ENCODE measurements at places on chromosomes 4 and X.

DNA sequence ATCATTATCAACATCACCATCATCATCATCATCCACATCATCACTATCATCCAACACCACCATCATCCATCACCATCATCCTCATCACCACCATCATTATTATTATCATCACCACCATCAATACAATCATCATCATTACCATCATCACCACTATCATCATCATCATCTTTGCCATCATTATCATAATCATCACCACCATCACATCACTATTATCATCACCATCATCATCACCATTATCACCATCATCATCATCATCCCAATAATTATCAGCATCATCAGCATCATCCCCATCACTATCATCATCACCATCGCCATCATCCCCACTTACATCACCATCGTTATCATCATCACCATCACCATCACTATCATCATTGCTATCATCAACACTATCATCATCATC lies 1021.9 kb upstream of the PRKX start:
- no peak for DNase-seq

GRCh38 chr4:71221510-71222466 lies 117.0 kb upstream of the SLC4A4 start:
- DNase-seq = no peak

GRCh38 chrX:49176421-49177326 lies 5.0 kb downstream of the PLP2 start:
- DNase-seq = no peak

DNA sequence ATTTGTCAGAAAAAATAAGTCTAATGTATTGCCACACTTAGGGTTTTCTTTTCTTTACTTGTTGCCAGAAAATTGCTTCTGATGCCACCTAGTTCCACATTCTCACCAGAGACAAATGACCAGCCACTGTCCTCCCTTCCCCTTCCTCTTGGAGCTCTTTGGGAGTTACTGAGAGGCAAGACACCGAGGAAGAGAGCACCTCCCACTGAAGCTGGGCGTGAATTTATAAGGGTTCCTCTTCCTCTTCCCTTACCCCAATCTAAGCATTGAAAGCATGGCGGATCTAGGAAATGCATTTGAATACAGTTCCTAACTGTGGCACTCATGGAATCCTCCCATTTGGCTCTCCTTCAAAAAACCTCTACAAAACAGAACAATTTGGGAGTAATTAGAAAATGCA lies 30.0 kb downstream of the ANXA3 start:
- no peak for DNase-seq

DNA sequence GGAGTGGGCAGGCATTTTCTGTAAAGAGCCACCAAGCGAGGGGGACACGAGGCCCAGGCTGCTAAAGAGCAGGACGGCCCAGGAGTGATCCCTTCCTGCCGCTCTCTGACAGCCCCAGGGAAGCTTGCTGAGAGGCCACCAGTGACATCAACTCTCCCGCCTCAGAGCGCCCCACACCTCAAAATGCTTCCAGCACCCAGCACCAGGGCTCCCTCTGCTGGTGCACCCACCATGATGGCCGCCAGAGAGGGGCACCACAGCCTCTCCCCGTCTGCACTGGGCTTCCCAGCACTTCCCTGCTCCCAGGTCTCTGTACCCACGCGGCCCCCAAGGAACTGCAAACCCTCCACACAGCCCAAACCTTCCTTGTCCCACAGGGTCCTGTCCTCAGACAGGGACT lies 40.4 kb downstream of the GAK start:
- no peak for DNase-seq

DNA sequence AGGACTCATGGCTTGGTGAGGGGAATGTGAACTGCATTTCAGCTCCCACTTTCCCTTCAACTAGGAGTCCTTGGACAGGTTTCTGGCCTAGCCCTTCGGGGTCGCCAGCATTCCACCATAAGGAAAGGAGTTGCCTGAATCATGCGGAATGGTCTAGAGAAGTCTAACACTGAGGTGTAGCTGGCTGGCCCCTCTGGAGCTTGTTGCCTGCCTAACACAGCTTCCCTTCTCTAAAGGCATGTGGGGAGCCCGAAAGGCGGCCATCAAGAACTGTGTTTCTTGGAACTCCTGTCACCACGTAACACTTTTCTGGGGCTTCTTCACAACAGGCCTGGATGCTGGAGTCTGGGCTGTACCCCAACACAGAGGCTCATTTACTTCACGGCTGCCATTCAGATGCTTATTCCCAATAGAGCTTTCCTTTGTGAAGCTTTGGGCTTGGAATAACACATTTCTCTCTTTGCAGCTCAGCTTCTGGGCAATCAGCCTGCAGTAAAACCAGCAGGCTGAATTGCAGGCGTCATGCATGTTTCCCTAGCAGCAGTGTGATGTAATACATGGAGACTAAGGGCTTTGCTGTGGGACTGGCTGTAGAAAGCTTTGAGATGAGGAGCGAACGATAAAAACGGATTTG lies 5.4 kb downstream of the GABRQ start:
- DNase-seq = no peak

DNA sequence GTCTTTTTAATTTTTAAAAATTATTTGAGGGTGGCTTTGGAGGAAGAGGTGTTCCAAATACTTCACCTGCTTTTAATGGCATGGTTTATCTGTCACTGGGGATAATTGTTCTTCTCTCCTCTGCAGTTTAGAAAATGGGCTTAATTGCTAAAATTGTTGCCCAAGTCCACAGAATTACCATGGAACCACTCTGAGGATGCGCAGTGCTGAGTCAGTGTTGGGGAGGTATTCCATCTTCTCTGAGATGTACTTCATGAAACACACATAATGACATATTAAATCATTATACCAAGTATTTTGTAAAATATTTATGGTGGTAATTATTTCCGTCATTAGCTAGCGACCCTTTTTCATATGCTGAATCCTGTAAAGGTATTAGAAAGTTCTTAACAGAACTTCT lies 8.0 kb downstream of the ASB5 start:
- no peak for DNase-seq

DNA sequence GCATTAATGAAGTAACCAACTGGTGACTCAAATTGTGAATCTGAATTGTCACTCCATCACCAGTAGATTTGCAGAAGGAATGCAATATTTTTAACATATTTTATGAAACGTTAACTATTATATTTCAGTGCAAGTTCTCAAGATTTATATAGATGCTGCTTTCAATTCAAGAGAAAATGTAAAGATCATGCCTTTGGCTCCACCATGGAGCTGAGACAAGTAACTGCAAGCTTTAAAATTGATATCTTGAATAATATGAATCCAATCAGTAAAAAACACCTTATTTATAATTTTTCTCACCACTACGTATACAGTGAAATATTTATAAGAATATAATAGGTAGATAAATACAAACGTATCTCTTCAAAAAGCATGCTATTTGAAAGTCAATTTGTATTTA lies 27.8 kb upstream of the GALNTL6 start:
- no peak for DNase-seq

- DNase-seq = no peak
Observed at GRCh38 chrX:1412551-1413161, 20.7 kb upstream of the SLC25A6 start.

DNA sequence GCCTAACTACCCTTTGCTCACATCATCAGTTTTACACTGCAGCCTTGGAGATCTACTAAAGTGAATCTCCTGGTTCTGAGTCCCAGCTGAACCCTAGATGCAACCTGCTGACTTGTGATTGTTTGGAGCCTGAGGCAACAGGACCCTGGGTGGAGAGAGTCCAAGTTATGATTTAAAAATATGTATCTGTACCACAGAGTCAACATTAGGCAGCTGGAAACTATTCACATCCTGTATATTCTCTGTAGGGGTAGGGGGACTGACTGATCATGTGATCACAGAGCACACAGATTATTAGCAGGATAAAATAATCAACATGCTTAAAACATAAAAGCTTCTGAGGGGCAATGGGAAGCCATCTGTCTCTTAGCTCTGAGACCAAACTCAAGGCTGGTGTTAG lies 52.1 kb downstream of the CT47B1 start:
- DNase-seq = peak; percentile 71

GRCh38 chr4:36854554-36854953 lies 390.0 kb upstream of the NWD2 start:
- DNase-seq = no peak

GRCh38 chr4:112377594-112378242 lies 80.5 kb downstream of the ALPK1 start:
- no peak for DNase-seq

DNA sequence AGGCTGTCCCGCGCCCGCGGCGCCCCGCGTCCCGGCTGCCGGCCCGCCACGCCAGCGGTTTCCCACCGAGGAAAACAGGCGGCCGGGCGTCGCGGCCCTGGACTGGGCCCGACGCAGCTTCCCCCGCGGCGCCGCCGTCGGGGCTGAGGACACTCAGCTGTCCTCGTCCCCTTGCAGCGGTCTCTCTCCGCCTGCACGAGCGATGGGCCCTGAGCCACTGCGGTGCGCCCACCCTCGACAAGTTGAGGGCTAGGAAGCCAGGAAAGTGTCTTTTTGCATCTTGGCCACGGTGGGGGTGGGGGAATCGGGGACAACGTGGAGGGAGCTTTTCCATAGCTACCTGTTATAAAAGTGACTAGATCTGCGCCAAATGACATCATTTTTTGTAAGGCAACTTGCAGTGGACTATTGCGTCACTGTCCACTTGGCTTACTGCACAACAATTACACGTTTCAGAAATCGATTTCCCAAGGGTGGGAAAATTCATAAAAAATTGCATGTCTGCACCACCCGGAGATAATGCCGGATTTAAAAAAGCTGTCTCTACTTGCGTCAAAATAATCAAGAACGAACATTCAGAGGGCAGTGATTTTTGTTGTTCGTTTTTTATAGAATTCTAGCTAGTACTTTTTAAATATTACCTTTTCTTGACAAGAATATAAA lies 1.1 kb downstream of the KLHL15 start:
- peak; percentile 39 for DNase-seq

DNA sequence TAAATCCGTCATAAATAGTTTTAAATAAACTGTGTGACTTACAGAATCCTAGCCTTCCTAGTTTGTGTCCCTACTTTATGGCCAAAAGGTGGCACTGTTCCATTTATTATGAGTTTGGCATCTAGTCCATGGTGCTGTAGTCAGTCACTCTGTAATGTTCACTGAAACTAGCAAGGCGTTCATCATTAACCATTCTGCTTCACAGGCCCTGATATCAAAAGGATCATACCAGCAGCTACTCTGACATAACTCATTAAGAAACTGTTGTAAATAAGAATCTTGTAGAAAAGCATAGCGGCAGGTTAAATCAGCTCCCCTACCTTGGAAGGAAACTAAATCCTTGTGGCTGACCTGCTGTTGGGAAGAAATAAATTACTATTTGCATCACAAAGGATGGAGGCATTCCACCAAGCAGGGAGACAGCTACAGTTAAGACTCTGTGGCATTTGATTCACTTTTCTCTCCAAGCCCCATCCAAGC lies 919.6 kb upstream of the DIAPH2 start:
- DNase-seq = peak; percentile 19

DNA sequence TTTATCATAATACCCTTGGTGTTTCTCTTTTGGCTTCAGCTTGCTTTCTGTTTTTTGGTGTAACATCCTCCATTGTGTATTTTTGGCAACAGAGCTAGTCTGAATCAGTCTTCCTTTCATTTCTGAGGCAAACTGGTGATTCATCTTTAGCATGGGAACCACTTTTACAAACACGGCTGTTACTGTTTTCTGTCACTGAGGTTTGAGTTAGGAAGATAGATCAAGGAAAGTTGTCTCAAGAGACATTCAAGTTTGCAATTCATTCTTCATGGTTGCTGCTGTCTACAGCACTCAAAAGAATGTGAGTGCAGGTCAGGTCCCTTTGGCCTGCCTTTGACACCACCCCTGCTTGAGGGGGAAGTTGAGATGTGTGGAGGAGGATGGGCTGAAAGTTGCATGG lies 36.3 kb downstream of the IL21 start:
- DNase-seq = peak; percentile 80

DNA sequence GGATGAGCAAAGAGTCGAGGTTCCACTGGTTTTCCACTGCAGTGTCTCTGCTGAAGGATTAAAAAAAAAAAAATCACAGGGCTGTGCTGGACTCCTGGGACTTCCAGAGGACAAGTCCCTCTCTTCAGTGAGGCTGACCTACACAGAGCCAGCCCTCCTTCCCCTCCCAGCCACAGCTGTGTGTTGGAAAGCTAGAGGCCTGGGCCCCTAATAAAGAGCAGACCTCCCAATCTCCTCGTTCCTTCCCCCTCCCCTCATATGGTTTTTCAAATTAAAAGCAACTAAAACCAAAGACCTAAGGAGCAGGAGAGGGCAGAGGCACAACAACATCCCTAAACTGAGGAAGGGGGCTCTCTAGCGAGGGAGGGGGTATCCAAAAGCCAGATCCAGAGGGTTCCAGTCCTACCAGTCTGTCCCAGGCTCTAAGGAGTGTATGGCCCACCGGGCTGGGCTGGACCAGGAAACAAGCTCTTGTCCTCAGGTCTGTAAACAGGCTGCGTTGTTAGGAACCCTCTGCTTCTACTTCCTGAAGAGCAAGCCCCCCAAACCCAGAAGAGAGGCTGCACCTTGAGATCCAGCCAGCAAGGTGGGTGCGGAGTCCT lies 4.0 kb upstream of the PDGFRA start:
- DNase-seq = no peak

GRCh38 chrX:43743100-43743822 lies 87.2 kb downstream of the MAOA start:
- no peak for DNase-seq

DNA sequence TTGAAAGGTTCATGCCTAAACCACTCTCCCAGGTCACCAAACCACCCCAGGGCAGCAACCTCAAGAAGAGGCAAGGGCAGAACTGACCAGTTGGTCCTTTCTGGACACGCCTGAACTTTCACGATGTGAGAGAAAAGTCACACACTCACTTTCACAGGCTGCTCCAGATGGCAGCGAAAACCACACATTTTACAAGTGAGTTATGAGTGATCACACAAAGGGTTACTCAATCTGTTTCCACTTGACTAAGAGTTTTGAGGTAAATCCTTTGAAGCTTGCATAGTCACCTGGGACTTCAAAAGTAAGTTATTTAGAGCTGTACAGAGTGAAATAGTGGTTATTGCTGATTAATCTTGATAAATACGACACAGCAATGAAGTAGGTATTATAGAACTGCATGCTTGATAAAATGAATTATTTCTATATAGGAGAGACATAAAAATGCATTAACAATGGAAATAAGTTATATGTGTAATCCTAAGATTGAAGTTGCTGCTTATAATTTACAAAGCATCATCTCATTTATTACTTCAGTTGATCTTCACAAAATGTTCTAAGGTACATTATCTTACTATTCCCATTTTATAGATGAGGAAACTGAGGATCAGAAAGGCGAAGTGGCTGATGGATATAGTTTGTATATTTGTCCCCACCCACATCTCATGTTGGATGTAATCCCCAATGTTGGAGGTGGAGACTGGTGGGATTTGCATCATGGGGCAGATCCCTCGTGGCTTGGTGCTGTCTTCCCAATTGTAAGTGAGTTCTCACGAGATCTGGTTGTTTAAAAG lies 103.0 kb upstream of the KLF3 start:
- DNase-seq = no peak

- no peak for DNase-seq
Observed at GRCh38 chr4:526971-527460, 28.0 kb downstream of the PIGG start.

DNA sequence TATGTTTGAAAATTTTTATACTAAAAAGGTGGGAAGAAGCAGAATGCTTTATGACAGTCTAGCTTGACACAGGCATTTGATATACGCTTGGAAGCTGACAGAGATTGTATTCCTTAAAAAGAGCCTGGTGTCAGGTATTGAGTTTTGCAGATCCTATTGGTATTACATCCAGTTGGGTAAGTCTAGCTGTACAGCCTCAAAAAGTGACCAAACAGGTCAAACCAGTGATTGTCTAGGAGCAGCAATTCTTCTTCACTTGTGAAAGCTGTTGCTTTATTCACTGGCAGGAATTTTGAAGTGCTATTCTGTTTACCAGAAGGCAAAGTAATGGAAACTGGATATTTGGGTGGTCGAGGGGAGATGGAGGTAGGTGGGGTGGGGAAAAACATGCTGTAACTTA lies 77.5 kb downstream of the UCHL1 start:
- DNase-seq = no peak

All from fibroblast of skin of back (primary cell).